NCI-H187 treated with DMSO at 0.1 percent for 48 hours (cell line): ENCODE measurements at places on chromosomes 1 and 21.

DNA sequence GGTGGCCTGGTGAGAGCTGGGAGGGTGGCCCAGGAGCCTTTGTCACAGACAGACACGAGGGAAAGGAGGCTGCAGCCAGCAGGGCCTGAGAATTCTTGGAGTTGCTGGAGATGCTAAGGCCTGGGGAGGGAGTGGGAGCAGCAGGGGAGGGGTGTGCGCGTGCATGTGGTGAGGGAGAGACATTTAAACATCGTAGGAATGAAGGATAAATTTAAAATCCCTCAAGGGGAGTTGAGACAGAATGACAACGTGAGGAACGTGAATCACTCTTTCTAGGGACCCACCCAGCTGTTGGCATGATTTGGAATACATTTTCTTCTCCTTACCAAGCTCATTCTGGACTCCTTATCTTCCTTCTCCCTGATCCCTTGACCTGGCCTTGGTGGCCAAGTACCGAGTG is 73.3 kb upstream of the CACNA1E start:
- no peak for DNase-seq

GRCh38 chr21:41102281-41102680 is 65.7 kb upstream of the BACE2 start:
- DNase-seq = no peak

DNA sequence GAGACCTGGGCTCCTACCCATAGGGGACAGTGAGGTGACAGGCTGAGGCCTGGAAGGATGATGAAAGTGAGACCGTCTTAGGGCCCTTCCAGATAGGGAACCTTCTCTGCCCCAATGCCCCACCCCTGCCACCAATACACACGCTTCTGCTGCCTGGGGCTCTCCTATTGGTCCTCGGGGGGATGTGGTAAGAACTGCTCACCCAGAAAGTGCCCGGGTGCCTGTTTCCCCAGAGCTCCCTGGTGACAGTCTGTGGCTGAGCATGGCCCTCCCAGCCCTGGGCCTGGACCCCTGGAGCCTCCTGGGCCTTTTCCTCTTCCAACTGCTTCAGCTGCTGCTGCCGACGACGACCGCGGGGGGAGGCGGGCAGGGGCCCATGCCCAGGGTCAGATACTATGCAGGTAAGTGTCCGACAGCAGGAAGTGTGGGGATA is 948 bp downstream of the SEMA4A start:
- DNase-seq = no peak

DNA sequence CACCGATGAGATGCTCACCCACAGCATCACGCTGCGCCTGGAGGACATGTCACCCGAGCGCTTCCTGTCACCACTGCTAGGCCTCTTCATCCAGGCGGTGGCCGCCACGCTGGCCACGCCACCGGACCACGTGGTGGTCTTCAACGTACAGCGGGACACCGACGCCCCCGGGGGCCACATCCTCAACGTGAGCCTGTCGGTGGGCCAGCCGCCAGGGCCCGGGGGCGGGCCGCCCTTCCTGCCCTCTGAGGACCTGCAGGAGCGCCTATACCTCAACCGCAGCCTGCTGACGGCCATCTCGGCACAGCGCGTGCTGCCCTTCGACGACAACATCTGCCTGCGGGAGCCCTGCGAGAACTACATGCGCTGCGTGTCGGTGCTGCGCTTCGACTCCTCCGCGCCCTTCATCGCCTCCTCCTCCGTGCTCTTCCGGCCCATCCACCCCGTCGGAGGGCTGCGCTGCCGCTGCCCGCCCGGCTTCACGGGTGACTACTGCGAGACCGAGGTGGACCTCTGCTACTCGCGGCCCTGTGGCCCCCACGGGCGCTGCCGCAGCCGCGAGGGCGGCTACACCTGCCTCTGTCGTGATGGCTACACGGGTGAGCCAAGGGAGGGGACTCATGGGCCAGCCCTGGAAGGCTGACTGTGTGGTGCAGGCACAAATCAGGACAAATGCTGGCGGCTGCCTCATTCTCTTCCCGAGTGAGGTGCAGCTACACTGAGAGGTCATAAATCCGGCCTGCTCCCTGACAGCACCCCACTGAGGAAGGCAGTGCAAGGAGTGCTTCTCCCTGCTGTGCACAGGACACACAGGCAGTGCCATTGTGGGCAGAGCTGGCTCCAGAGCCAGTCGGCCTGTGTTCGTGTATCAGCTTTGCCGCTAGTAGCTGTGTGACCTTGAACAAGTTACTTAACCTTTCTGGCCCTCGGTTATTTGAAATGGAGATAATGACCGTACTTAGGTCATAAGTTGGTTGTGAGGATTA is 9.4 kb downstream of the CELSR2 start:
- no peak for DNase-seq

DNA sequence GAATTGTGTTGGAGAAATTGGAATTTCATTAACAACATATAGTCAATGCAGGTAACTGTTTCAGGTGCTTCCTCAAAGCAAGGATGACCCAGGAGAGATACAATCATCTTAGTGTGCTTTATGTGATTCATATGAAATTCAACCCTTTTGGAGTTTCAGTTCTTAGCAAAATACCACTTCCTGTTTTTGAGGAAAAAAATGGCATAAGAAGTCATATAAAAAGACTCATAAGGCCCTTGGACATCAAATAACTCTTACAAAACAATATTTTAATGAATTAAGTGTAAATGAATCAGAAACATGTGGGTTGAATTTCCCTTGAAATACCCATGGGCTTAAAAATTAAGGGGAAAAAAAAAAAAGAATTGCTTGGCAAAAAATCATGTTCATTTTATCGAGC is 926.6 kb downstream of the LTN1 start:
- no peak for DNase-seq

DNA sequence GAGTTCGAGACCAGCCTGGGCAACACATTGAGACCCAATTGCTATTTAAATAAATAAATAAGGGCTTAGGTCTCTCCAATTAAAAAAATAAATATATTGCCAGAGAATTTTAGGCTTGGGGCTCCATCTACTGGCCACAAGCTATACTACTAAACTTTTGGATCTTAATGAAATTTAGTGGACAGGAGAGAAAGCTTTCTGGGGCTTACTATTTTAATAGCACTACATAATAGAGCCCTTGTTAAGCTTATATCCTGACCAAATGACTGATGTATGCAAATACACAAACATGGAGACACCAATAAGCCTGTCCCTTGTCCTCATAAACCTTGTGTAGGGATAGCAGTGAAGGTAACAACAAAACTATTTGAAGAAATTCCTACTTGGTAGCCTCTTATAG is 18.4 kb downstream of the CCT3 start:
- DNase-seq = no peak

- no peak for DNase-seq
Observed at GRCh38 chr1:20280341-20280740, 10.3 kb upstream of the VWA5B1 start.
